CMK (cell line): ENCODE measurements at places on chromosomes 1 and 21.

DNA sequence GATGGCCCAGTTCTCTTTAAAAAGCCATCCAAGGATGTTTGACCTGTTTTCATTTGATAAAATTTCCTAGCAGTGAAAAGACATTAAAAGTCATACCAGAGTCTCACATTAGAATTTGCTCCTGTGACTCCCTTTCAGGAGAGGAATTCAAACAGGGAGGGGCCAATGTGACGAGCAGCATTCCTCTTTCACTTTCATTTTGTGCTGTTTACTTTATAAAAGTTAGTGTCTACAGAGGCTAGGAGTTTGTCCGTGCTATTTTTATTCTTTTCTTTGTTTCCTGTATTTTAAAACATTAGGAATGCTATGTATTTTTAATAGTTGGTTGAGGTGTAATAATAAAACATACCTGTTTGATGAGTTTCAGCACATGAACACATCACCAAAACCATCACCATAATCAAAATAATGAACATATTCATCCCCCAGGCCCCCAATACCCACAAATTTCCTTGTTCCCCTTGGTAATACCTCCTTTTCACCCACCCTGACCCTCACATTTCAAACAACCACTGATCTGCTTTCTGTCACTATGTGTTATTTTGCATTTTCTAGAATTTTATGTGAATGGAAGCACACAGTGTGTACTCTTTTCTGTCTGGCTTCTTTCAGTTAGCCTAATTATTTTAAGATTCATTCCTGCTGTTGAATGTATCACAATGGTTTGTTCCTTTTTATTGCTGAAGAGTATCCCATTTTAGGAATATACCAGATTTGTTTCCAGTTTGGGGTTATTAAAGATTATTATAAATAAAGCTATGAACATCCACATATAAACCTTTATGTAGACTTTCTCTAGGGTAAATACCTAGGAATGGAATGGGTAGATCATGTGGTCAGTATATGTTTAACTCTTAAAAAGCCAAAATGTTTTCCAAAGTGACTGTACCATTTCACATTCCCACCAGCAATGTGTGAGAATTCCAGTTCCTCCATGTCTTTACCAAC, 129.5 kb downstream of the TENT5C start:
- no peak for DNase-seq

DNA sequence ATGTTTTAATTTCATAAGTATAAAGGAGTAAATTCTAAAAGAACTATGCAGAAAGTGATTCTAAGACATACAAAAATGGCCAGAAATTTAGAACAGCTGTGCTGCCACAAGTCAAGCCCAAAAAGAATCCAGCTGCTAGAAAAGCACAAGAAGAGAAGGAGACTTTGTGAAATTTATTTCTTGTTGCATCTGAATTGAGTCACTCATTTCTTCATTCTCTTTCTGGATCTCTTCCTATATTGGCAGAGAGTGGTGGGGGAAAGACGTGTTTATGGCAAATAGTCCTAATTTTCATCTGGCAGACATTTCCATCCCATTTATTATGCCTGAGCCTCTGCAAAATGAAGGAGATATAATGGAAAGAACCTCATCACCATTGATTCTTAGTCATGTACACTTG, 139.6 kb upstream of the CTTNBP2NL start:
- no peak for DNase-seq

GRCh38 chr1:87791931-87792740, 463.5 kb downstream of the LMO4 start:
- no peak for DNase-seq

DNA sequence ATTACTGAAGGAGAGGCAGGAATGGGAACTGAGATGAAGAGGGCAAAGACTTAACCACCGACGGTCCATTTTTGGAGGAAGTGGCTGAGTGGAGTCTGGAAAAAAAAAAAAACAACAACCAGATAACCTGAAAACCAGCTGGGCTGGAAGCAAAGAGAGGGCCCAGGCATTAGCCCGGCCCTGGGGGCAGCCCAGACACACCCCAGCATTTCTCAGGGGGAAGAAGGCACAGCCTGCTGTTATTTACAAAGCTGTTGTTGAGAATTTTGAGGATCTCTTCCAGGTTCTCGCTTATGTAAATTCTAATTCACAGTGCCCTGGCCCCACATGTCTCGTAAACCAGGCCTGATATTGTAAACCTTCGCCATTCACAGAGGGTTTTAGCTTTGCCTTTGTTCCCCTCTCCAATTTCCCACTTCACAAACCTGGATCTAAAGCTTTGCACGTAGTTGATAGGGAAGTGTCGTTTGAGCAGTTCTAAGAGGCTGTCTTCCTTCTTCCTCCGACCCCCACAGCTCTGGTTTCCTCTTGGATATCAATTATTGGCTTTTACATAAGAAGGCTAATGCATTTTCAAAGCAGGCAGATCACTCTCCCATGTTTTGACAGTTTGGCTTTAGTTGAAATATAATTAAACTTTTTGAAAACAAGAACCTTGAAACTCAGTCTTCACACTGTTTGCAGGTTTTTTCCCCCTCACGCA, 161.8 kb upstream of the IRF2BP2 start:
- no peak for DNase-seq

DNA sequence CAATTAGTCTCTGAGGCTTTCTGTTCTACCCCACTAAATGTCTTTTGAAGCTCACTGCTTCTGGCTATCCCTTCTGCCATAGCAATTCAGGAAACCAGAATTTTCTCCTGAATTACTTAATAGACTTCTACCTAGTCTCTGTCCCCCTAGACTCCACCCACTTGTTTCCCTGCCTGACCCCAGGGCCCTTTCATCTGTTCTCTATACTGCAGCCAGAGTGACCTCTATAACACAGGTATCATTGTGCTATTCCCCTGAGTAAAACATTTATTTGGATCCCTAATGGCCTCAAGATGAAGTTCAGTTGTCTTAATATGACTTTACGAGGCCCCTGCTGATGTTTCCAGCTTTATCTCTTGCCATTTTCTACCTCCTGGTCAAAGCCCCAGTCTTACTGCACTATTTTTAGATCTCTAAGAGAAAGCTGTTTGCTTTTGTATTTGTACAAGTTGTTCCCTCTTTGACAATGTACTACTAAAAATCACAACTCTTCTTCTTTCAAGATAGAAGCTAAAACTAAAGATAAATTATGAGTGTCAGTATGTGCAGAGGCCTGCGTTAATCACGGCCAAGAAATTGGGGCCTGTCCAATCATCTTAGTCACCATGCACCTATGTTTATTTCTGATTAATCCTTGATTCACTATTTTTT, 54.5 kb downstream of the ATP1B1 start:
- DNase-seq = no peak

DNA sequence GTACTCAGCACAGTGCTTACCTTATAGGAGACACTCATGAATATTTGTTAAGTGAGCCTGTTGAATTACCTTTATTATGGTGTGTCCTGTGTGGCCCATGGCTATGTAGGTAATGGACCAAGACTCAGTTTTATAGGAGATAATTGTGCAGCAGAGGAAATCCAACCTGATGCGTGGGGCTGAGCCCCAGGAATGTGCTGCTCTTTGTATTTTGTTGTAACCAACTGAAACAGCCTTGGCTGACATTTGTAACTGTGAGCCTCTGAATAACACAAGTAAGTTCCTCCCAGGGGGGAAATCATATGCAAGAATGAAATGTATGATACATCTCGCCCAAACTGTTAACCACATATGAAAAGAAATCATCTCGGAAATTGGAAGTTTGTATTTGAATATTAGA, 364.2 kb upstream of the ZP4 start:
- DNase-seq = no peak

DNA sequence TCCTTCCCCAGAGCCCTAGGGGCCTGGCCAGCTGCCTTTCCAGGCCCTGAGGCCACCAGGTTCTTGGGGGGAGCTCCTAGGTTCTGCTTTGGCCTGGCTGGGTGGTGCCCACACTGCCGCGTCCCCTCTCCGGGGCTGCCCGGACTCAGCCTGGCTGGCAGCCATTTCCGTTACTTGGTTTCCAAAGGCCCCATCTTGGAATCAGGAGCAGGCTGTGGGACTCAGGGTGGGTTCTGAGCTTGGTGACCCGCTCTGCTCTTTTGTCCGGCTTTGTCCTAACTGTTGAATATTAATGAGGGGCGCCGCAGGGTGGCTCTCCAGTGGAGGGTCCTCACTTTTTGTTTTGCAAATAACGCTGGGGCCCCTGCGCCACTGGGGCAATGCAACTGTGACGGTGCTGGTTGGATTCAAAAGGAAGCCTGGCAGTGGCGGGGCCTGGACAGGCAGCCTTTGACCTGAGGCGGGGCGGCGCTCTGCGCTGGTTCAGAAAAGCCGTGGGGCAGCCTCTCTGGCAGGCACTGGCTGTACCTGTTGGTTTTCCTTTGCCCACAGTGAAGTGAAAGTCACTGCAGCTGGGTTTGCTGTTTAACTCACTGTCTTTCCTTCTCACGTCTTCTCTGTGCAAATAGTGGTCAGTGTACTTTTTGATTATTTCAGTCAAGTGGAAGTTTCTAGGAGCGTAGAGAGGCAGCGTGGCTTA, 20.2 kb downstream of the SKI start:
- no peak for DNase-seq

DNA sequence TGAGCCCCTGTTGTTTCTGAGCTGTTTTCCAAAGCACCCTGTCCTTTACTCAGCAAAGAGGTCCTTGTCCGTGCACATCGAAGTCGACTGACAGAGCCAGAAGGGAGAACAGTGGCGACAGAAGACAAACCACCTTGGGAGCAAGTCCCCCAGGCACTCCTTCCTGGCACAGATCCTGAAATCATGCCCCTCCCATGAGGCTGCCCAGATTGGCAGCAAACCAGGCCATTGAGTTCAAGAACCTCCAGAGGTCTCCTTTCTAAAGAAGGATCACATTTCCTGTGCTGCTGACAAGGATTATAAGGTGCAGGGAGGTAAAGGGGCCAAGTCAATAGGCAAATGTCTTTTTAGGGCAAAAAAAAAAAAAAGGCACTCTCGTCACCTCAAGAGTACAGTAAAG, 84.7 kb upstream of the HIVEP3 start:
- DNase-seq = no peak

DNA sequence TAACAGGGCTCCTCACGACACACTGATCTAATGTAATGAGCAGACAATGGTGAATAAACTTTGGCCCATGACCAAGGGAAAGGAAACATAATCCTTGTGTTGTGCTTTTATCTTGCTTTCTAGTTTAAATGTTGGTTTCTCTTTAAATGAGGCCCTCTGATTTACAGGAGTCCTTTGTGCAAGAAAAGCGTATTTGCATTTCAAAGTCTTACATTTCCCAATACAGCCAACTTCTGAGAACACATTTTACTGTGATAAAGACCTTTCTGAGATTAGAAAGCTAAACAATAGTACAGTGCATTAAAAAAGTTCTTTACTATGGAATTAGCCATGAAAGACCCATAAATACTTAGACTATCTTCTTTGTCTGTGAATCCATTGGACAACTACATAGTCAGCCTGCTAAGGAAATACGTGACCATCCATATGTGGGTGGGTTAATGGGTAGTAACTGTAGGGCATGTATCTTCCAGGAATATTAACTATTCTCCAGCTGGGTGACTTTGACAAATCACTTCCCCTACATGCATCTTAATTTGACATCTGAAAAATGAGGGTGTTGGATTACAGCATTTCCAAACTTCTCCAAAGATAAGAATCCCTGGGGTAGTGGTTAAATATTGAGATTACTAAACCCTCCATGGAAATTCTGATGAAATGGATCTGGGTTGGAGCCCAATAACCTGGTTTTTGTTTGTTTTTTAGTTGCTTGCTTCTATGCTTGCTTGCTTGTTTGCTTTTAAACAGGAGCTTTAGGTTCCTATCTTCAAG, 50.3 kb upstream of the USP1 start:
- no peak for DNase-seq

GRCh38 chr1:100616121-100616621, 78.2 kb downstream of the GPR88 start:
- DNase-seq = no peak

DNA sequence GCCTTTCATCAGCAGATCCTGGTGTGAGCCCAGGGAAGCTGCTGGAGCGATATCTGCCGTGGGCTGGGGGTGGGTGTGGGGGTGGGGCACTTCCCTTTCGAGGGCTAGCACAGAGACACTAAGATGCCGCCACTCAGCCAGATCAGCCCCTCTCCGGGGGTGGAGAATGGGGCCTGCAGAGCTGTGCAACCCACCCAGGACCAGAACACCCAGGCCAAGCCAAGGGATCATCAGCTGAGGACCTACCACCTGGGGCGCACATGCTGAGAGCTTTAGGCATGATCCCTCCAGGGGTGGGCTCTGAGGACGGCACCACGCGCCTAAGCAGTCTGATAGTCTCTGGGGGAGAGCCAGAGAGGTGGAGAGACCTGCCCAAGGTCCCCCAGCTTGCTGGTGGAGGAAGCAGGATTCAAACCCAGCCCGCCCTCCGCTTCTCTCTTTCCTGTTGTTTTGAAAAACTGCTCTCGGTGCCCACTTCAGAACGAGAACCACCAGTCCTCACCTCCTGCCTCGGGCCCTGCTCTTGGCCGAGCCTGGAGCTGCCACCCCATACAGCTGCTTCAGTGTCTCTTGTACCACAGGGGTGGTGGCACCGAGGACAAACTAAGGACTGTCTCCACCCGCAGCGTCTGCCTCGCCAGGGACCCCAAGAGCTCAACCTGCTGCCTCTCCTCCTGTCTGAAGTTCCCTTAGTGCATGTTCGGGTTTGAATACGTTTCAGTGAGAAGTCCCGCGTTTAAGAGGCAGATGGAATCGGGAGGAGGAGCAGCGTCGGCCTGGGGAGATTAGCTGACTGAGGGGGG, 39.7 kb upstream of the RUNX3 start:
- DNase-seq = no peak

DNA sequence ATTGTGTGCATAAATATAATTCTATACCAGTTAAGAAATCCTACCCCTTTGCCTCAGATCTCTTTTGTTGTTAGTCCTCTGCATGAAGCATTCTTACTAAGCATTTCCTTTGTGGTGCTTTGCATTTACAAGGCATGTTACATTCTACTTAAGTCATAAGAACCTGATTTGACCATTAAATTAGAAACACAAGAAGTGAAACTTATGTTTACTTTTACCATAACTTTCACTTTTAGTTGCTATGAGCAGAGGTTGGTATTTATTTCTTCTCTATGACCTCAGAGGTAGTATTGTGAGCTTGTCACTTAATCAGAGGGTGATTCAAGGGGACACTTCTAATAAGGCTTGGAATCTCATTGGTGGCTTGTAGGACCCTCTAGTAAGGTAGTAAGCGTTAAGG, 9.0 kb downstream of the FAM20B start:
- no peak for DNase-seq

DNA sequence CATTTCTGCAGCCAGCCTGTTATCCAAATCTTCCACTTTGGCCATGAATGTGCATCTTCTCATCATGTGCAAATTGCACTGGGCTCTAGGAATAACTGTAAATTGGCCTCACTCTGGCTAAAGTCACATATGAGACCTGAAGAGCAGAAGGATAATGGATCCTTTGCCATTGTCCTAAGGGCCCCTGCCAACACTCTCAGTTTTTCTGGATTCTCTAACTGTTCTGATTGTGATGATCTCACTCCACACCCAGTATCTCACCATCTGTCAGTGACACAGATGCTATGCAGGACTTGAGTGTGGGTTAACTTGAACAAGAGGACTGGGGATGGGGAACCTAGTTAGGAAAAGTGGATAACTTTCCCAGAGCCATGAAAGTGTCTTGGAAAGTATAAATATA, 8.5 kb upstream of the FYB2 start:
- DNase-seq = no peak

GRCh38 chr1:197485790-197486189, 217.7 kb downstream of the CRB1 start:
- no peak for DNase-seq
